ENCODE measurements at places on chromosomes 1 and 21.

GRCh38 chr21:32612999-32613337, 791 bp upstream of the CFAP298 start:
- no peak for DNase-seq

- DNase-seq = no peak
These were observed 108.2 kb downstream of the CLEC20A start for GRCh38 chr1:178388418-178389145.

GRCh38 chr1:68168545-68169171, 63.7 kb downstream of the WLS start:
- no peak for DNase-seq

- DNase-seq = no peak
These were observed 4.1 kb downstream of the KRTAP13-4 start for GRCh38 chr21:30434033-30434631.
